C1 segment of cervical spinal cord (tissue), 14 donors: ENCODE measurements at places on chromosomes 3 and 15.
A peak's percentile ranks its signal among the peaks of the same experiment; 100 is the strongest.

GRCh38 chr15:42153874-42154211, 2.6 kb downstream of the PLA2G4F start:
- no peak for DNase-seq

GRCh38 chr3:102069211-102069662, 219.9 kb downstream of the NFKBIZ start:
- DNase-seq = no peak

GRCh38 chr3:73315706-73316105, 254.2 kb downstream of the EBLN2 start:
- DNase-seq = no peak

DNA sequence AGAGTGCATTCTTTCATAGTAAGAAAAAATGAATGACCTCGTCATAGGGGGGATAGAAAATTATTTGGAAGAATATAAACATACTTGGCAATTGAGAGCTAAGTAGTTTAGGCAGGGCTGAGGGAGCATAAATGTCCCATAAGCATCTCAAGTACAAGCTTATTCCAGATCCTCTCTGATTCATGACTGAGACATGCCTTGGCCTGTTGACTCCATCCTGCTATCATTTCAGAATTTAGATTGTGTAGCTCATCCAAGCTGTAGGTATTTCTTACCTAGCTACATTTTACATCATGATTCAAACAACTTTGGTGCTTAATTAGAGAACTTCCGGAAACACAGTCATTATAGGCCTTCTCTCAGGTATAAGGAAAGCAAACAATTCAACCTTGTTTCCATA, 12.3 kb downstream of the POGLUT1 start:
- no peak for DNase-seq

- DNase-seq = no peak
Observed at GRCh38 chr3:90221900-90222299, 1114.5 kb downstream of the EPHA3 start.

- DNase-seq = no peak
Observed at GRCh38 chr3:181713280-181713647, 1.5 kb downstream of the SOX2 start.

GRCh38 chr3:197421021-197421420, 122.6 kb upstream of the DLG1 start:
- no peak for DNase-seq

GRCh38 chr3:46692566-46692990, 901 bp downstream of the ALS2CL start:
- no peak for DNase-seq

- no peak for DNase-seq
Observed at GRCh38 chr3:155075200-155075599, 4.9 kb upstream of the MME start.

- DNase-seq = no peak
Observed at GRCh38 chr3:122245513-122246174, 62.2 kb downstream of the CASR start.

DNA sequence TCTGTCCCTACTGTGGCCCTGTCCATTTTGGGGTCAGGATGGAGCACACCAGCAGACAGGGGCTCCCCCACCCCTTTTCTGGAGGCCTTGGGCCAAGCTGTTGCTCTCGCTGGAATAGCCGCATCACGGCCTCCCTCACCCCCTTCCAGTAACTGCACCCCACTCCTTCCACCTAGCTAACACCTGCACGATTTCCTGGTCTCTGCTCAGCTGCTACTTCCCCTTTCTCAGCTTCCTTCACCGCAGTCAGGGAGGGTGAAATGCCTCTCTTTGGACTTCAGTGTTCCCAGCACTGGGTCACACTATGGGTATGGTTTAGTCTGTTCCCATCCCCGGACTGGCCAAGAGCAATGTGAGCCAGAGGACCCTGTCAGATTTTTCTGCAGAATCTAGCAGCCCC, 400.2 kb downstream of the MCTP2 start:
- no peak for DNase-seq

DNA sequence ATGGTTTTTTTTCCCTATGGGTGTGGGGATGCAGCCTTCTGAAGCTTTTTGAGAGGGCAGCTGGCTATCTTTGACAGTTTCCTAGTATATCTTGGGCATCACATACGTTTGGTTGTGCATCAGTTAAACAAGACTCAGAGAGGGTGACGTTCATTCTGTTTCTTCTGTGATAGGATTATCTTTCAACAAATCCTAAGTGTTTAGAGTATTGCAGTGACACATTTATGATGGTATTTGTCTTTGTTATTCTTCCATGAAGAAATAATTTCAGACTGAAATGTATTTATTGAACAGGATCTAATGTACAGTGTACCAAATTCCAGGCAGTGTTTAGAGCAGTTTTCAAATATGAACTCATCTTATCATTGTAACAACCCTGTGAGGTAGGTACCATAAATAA, 114.4 kb downstream of the PLCL2 start:
- DNase-seq = no peak

GRCh38 chr15:80214910-80215309, 37.1 kb downstream of the CTXND1 start:
- no peak for DNase-seq

DNA sequence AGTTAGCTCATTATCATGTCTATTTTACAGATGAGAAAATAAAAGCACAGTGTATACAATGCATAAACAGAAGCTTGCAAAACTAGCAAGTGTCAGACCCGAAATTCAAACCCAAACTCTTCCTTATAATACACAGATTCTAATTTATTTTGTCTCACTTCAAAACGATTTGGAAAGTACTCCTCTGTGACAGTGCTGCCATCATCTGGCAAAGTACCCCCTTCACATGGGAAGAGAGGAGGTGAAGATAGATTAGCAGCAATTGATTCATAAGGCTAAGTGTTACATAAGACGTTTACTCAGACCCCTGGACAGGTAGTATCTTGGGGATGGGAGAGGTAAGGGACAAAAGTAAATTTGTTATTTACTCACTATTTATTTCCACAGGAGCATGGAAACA, 744.0 kb upstream of the SGO1 start:
- DNase-seq = no peak

- DNase-seq = no peak
Observed at GRCh38 chr3:28700728-28701127, 352.1 kb upstream of the AZI2 start.

GRCh38 chr3:173588556-173588955, 191.0 kb downstream of the NLGN1 start:
- no peak for DNase-seq

GRCh38 chr3:165346503-165346902, 150.3 kb upstream of the SLITRK3 start:
- DNase-seq = no peak

DNA sequence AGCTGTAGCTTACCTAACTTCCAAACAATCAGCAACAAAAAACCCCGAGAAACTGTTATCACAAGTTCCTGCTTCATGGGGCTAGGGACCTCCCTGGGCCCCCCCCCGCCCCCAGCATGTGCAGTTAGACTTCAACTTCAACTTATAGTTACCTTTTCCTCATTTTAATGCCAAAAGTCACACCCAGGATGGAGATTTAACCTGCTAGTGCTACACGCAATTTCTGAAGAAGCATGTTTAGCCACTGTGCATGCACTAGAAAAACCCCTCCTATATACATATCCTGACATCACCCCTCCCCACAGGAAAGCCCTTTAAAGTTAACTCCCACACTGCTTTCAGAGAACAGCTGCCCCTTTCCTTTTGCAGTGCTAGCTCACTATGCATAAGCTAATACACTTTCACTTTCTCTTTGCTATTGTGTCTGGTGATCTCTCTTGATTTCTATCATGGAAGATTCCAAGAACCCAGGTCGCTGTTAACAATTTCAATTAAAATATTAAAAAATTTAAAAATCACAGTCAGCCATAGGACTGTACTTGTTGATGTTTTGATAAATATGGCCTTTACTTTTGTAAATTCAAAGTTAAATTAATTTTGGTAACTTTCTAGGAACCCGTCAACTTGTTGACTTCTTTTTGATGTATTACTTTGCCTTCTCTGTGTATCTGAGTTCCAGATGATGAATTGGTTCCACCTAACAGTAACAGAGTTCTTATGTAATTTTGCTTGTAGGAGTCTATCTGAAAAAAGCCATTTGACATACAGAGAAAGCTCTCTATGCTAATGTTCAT, 75.2 kb upstream of the ACAD9 start:
- DNase-seq = no peak

GRCh38 chr15:65222891-65223290, 11.6 kb upstream of the CILP start:
- DNase-seq = no peak

DNA sequence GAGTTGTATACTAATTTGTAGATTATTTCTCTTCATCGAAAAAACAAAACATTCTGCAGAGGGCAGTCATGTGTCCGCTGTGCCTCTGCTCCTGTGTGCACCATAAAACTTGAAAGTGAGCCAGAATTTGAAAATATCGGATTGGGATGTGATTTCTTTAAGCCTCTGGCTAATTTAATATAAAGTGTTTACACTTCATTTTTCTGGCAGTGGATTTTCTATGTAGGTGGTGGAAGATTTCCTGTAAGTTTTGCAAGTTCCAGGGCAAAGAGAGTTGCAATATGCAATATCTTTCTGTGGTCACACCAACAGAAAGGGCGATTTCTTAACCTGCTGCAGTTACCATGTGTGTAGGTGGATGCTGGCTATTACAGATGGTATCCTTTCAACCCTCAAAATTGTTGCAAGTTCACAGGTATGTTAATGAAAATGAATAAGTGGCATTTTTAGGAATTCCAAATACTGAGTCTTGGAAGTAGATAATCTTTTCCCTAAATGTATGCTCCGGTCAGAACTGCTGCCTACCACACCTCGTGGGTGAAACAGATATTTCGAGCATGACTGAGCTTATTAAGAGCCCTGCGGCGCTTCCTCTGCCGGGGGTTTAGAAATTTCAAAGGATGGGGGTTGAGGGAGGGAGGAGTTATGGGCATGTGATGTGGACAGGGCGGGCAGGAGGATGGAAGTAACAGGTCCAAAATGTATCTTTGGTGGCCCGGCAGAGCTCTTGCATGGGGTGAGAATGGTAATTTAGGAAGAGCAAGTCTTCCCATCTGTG, 134.0 kb downstream of the PGPEP1L start:
- DNase-seq = no peak

GRCh38 chr3:30775040-30775439, 119.4 kb downstream of the GADL1 start:
- no peak for DNase-seq

GRCh38 chr3:178475062-178475461, 61.2 kb upstream of the KCNMB2 start:
- no peak for DNase-seq

DNA sequence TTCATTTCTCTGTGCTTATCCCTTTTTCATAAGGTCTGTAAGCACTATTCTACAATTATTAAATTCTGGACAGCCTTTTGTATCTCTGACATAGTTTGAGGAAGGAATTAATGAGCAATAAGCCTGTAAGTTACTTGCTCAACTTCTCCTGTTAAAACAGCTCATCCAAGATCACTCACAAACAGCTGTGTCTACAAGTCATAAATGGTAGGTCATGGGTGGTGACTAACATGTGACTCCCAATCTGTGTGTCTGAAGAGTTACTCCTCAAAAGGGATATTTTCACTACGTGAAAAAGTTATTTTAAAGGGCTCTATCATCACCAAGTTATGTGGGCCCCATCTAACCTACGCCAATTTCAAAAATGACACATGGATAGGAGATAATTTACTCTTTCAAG, 145.2 kb upstream of the CBLB start:
- no peak for DNase-seq

DNA sequence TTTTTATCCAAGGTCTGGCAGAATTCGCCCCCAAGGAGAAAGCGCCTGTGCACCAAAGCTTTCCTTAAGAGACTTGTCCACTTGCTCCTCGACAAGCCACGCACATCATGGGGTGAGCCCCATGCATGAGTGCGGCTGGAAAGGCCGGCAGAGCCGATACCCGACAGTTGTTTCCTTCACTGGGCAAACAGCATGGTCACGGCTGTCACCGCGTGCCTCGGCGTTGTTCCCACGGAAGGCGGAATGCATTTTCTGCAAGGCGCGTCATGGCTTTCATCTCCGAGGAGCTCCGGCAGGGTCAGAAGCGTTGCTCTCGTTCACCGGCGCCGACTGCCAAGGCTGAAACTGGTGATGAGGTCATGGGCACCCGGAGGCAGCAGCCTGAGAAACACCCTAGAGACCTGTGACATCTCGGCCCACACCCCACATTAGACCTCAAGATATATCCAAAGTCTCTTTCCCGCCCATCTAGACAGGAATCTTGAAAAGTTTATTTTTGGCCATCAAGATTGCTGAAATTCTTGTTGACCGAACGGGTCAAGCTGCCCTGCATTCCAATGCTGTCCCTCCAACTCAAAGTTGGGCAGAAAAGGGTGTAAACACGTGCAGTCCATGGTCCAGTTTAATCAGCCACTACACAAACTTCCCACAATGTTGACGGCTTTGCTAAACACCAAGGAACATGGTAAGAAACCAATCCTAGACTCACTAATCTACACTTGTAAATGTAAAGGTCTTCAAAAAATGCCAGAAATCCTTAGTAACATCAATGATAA, 604 bp upstream of the TJP1 start:
- DNase-seq = peak; percentile 74

DNA sequence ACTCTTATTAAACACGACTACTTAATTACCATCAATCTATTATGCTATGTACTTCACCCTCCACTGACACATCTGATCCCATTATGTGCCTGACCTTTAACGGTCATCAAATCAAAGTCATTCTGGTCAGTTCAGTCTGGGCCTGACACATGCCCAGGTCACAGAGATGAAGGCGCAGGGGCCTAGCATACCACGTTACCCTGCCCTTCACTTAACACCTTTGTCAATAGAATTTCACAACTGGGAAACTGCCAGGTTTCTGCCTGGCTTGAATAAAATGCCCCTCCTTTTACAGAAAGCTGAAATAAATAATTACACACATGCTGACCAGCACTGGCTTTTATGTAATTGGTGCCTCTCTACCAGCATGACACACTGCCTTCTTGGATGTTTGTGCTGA, 39.5 kb downstream of the MECOM start:
- no peak for DNase-seq

DNA sequence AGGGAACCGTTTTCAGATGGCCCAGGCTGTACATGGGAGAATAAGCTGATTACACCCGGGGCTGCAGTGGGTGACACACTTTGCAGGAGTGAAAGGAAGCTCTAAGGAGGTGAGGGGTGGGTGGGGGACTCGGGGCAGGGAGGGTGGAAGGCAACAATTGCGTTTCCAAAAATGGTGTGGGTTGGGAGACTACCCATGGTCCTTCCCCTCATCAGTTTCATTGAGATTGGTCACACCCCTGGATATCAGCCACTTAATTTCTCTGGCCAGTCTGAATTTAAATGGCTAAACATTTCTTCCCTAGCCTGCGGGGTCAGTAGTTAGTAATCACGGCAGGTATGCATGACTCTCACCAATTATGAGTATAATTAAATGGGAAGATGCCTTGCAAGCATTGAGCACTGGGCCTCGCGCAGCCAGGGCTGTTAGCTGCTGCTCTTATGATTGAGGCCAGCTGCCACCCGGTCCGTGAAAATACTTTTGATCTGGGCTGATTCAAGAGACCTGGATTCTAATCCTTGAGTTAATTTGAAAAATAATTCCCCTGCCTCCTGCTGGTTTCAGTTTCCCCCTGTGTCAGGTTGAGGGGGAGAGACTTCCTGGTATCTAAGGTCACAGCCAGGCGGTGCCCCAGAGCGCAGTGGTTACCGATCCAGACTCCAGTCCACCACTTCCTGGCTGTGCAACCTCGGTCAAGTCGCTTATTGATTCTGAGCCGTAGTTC, 23.3 kb downstream of the SLC6A6 start:
- DNase-seq = no peak
